GM12878 (cell line): ENCODE measurements at places on chromosomes 4 and X. TPM values are rescaled to one million over a fixed set of nuclear protein-coding genes. Genes with fewer than 3 reads are reported as not detected.

The CDX4 gene
- not detected in 2 replicates for total RNA-seq

DNA sequence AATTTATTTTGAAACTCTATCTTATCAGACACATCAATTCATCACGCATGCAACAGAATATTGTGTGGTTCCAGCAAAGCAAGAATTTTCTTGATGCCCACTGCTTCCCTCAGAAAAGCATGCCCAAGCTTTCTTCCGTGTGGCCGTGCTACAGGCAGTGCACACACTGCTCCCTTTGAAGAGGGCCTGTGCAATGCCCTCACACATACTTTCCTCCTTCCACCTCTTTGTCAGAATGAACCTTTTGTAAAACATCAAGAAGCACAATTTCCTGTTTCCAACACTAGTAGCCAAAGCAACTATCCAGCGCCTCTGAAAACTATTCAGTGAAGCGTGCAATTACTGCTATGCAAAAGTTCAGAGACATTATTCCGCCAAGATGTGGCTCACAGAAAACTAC, 201.7 kb downstream of the NLGN4X start:
- DNase-seq: no peak

GRCh38 chr4:163554870-163555465, 60.5 kb downstream of the TMA16 start:
- DNase-seq: no peak

DNA sequence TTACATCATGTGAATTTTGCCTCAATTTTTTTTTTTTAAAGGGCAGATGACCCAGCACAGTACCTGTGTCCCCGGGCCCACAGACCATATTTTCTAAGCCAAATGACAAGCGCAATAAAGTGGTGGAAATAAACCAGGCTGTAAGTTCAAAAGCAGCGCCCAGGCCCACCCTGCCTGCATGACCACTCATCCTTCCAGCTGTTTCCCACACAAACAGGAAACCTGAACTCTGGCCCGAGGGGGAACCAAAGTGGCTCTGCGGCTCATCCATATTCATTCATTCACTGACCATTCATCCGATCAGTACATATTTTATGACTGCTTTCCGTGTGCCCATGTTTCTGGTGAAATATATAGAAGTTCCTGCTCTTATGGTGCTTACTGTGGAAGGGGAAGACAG, 33.7 kb upstream of the CRMP1 start:
- DNase-seq: no peak

DNA sequence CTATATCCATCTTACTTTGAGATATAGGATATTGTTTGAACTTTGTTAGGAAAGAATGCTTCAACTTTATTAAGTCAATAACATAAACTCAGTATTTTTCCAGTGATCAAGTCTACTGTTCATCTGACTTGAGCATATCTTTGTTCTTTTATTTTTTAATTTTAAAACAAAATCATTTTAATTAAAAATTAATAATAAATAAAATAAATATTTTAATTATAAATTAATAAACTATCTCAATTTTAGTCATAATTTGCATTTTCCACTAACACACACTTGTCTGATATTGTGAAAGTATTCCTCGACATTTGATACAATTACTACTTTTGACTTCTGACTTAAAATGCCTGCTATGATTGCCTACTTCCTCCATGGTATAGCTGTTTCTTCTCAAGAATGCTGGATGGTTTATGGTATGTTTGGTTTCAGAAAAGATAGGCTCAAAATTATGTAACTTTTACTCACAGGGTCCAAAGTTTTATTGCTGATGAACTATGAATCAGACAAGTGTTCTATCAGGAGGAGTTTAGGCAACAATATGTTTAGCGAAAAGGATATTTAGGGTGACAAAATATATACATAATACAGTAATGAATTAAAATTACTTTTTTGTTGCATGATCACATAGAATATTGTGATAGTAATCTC, 1132.3 kb upstream of the PCDH10 start:
- DNase-seq: no peak

DNA sequence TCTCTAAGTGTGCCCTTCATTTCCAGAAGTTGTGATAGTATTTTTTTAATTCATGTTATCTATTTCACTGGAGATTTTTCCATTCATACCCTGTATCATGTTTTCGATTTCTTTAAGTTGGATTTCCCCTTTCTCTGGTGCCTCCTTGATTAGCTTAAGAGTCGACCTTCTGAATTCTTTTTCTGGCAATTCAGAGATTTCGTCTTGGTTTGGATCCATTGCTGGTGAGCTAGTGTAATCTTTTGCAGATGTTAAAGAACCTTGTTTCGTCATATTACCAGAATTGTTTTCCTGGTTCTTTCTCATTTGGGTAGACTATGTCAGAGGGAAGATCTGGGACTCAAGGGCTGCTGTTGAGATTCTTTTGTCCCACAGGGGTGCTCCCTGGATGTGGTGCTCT, 9.1 kb upstream of the SH3BP2 start:
- no peak for DNase-seq

DNA sequence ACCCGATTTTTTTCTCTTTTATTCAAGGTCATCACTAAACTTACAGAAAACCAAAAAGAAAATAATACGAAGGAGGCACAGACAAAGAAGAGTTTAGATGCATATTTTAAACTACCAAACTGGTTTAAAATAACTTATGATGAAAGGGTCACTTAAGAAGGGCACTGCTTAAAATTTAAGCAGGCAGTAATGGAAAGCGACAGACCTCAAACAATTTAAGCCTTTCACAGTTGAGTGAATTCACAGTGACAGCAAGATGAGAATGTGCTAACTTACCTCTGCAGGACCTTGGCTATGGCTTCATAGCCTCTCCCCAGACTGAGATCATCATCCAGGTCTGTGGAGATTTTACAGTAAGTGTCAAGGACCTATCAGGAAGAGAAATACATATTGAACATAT, 112.1 kb downstream of the TTC29 start:
- no peak for DNase-seq

DNA sequence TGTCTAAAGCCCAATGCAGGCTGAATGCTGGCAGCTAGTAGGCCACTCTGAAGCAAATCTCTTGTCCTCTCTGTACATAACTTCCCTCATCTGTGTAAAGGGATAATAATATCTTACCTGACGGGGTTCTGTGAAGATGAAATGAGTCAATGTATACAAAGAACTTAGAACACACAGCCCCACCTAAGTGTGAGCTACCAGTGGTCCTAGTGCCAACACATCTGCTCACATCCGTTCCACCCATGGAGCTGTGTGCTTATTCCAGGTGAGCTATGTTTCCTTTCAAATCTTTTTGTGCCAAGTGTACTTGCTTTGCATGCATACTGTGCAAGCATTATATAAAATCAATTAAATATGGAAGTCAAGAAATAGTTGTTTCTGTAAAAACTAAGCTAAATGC, 116.4 kb downstream of the TSPAN5 start:
- DNase-seq: no peak

DNA sequence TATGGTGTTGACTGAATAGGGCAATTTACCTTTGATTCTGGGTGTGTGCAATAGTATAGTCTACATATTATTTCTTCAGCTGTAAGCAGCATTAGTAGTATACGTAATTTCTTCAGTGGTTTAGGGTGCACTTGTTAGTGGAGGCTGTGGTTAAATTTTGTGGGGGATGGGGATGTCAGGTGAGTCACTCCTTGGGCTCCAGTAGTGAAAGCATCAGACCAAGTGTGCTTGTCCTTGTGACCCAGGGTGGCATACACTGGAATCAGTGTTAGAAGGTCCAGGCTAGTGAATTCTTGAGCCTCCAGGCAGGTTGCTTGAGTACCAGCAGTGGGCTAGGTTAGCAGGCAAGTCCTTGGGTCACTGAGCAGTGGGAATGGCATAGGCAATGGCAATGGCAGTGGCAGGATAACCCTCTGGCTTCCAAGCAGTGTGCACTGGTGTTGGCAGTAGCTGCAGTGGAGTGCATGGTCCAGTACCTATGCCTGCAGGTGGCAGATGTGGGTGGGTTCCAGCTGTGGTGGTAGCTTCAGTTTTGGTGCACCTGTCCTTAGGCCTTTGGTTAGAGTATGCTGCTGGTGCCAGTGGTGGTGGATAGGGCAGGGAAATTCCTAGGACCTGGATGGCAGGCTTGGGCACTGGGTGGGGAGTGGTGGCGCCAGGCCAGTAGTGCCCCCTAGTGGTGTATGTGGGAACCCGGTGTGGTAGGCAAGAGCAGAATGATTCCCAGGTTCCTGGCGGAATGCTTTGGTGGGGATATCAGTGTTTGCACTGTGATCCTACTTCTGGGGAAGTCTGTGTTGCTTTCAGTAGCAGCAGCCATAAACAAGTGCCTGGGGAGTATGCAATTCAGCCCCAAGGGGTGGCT, 531.0 kb downstream of the SMARCA1 start:
- DNase-seq: no peak
